ENCODE measurements at places on chromosomes 1 and 21.
A peak's percentile ranks its signal among the peaks of the same experiment; 100 is the strongest.

DNA sequence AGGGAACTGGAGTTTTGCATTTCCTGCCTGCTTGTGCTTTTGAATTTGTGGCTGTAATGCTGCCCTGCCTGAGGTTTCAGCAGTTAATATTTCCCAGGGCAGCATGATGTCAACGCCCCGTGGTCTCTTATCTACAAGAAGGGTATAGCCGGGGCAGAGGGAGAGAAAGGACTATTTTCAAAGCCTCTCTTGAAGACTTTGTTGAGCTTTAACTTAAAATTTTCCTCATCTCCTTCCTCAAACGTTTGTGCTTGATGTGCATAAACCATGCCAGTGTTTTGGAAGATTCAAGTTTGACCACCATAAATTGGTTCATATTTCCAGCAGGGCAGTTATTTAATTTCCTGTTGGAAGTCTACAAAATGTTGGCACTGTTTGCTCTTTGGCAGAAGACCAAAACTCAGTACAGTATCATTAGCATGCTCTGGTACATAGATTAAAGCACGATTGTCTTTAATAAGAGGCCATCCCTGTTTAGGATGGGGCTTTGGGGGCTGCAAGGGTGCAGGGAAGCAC, 43.4 kb downstream of the ROR1 start:
- no peak for DNase-seq

DNA sequence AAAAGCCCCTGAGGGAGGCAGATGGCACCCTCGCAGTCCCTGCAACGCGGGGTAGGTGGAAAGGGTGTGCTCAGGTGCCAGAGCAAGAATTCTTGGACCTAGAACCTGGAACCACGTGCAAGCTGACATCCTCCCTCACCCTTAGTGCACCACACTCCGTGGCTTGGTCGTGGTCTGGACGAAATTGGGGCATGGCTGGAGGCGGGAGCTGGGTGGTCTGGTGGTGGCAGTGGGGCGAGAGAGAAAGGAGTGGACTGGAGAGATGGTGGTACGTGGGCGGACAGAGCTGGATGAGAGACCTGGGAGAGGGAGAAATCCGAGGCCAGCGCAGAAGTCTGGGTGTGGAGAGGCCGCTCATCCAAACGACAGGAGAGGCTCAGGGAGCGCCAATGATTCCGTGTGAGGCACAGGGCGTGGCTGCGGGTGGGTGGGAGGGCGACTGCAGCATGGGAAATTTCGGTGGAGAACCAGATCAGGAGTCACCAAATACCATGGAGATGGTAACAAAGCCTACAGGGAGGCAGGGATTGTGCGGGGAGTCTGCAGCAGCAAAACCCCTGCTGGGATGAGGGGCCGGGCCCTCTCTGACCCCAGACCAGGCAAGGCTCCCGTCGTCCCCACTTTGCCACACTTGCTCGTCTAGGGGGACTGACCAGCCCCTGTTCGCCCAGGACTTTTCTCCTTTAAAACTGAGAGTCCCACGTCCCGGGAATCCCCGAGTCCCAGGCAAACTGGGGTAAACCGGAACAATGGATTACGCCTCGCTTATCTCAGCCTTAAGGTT, 31.9 kb downstream of the CDCP2 start:
- DNase-seq = peak; percentile 27

DNA sequence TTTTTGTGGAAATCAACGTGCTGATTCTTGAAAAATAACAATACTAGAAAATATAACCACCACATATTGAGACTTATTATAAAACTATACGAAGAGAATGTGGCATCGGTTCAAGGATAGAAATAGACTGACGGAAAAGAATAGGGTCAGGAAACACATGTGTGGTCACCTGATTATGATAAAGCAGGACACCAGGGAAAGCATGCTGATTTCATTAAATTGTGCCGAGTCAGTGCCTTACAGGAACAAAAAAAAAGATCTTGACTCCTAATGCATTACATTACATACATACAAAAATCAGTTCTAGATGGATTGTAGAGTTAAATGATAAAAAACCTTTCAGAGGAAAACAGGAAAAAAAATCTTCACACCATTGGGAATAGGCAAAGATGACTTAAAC, 43.5 kb upstream of the SERPINC1 start:
- DNase-seq = peak; percentile 59

DNA sequence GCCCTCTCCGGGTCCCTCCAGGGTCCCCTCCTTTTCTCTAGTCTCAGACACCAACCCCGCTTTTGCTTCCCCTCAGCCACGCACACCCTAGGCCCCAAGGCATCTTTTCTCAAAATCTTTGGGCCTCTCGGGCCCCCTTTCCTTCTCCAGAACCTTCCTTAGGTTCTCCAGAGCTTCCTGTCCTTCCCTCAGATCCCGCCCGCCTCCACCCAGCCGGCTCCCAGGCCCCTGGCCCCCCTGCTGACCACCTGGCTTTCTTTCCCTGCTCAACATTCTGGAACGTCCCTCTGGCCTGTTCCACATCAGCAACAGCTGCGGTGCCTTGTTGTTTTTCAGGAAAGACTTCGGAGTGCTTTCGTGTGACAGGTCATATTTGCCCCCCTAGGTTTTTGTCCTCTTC, 1.2 kb downstream of the ZDHHC18 start:
- no peak for DNase-seq

- DNase-seq = peak; percentile 59
Observed at GRCh38 chr1:94799206-94799605, 21.0 kb upstream of the SLC44A3 start.

- DNase-seq = no peak
Observed at GRCh38 chr21:39313042-39313570, 326 bp downstream of the BRWD1 start.

GRCh38 chr1:152535774-152536173, 21.5 kb downstream of the CRCT1 start:
- no peak for DNase-seq

- DNase-seq = peak; percentile 70
Observed at GRCh38 chr21:28473530-28474220, 519.0 kb downstream of the LTN1 start.

DNA sequence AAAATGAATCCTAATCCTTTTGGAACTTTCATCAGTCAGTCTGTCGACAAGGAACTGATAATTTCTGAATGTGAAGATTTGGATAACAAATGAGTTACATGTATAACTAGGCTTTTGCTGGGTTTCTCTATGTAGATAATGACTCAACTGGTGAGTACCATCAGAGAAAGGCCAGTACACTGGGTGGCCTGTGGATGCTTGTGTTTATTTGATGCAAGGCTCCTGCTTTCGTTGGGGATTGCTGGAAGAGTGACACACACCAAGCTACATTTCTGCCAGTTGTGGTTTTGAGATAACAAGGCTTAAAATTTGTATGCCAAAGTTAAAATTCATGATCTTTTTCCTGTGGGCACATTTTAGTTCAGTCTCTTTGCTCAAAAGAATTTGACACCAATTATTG, 115.7 kb upstream of the UBE2U start:
- DNase-seq = peak; percentile 86

- DNase-seq = no peak
Observed at GRCh38 chr1:84096176-84096575, 47.9 kb upstream of the PRKACB start.

DNA sequence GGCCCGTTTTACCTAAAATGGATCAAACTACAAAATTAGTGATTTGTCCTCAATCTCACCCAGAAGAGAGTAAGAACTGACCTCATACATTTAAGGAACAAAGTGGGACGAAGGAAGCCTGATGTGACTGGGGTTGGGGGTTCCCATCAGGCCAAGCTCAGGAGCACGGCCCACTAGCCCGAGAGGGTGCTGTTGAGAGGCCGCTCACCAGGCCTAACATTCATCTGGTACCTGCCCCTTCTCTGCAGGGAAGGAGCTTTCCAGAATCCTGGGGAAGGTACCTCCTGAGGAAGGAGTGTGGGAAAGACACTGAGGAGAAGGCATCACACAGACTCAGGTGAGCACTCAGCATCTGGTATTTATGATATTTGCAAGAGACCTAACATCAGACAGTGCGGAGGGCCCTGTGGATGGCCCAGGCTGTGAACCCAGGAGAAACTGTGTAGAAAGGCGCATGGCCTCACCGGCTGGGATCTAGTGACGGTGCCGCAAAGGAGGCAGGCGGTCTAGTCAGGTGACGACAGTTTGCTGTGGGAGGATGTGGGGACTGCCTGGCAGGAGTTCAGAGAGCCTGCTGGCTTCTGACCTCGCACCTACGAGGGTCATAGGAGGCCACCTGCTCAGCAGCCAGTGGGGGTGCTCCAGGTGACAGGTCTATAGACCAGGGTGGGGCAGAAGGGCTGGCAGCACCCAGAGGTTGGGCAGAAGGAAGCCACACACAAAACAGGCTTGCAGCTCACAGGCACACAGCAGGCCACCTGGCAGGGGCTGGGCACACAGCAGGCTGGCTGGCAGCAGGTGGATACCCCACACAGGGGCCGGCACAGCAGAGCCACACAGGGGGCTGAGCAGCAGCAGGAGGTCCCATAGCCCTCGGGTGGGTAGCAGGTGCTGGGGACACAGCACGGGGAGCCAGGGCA, 543 bp downstream of the KRTAP12-4 start:
- no peak for DNase-seq

GRCh38 chr1:222995620-222996309, 147.3 kb downstream of the TLR5 start:
- no peak for DNase-seq

DNA sequence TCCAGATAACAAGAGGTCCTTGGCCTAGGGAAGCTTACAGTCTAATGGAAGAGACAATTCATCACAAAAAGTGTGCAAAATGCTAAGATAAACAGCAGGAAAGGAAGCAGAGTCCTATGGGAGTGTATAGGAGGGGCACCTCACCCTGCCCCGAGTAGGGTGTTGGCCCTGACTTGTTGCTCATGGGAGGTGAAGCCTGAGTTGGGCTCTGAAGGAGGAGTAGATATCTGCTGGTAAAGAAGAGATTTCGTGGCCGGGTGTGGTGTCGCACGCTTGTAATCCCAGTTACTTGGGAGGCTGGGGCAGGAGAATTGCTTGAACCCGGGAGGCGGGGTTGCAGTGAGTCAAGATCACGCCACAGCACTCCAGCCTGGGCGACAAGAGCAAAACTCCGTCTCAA, 18.6 kb upstream of the GPR37L1 start:
- no peak for DNase-seq

DNA sequence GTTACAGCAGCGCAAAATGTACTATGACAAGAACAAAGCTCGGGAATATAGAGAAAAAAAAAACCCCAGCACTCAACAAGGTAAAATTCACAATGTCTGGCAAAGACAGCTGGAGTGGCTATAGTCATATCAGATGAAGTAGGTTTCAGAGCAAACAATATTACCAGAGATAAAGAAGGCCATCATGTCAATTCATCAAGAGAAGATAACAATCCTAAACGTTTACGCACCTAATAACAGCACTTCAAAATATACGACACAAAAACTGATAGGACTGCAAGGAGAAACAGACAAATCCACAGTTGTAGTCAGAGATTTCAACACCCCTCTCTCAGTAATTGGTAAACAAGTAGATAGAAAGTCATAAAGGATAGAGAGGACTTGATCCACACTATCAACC, 455.2 kb downstream of the PTPRU start:
- no peak for DNase-seq

DNA sequence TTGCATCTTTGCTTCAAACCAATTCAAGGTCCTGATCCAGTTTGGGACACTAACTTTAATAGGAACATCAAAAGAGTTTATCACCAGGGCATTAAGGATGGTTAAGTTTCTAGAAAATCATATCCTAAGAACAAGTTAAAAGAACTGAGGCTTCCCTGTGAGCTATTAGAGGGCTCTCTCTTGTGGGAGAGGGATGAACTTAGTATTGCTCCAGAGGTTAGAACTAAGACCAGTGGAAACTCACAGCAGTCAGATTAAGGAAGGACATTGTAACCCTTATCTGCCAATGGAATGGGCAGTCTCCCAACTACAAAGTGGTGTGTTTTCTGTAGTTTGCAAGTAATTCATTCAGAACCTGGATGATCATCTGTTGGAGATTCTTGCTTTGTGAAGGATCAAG, 36.8 kb downstream of the UBE2U start:
- peak; percentile 39 for DNase-seq

DNA sequence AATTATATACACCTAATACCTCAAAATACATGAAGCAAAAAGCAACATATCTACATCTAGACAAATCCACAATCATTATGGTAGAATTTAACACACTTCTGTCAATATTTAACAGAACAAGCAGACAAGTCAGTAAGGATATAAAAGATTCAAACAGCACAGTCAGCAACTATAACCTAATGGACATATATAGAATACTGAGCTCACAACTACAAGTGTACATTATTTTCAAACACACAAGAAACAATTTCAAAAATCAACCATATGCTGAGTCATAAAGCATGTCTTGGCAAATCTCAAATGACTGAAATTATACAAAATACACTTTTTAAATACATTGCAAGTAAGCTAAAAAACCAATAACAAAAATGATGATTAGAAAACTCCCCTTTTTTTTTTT, 178.0 kb downstream of the TOMM20 start:
- DNase-seq = no peak

- DNase-seq = no peak
Observed at GRCh38 chr1:47711848-47712492, 274.1 kb downstream of the FOXD2 start.

- peak; percentile 8 for DNase-seq
Observed at GRCh38 chr1:243756529-243756928, 93.5 kb downstream of the AKT3 start.

- DNase-seq = peak; percentile 17
Observed at GRCh38 chr1:225872075-225872430, 10.1 kb downstream of the TMEM63A start.

GRCh38 chr1:15639931-15640330, 22.7 kb downstream of the DDI2 start:
- DNase-seq = no peak

- DNase-seq = no peak
Observed at GRCh38 chr1:193516755-193517388, 330.5 kb upstream of the B3GALT2 start.

GRCh38 chr21:35249636-35250035, 200.5 kb upstream of the RUNX1 start:
- no peak for DNase-seq

DNA sequence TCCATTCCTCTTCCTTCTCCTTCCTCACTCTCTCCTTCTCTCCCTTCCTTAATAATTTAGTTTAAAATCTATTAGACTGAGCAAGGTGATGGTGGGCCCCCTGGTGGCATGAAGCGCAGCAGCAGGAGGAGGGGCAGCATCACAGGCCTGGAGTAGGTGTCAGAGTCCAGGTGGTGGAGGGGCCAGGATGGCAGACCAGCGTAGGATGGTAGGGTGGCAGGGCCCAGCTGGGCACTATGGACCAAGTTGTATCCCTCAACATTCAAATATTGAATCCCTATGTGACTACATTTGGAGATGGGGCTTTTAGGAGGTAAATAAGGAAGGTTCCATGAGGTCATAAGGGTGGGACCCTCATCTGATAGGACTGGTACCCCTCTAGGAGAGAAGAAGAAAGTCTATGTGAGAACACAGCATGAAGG, 61.0 kb downstream of the WDR4 start:
- DNase-seq = peak; percentile 51

DNA sequence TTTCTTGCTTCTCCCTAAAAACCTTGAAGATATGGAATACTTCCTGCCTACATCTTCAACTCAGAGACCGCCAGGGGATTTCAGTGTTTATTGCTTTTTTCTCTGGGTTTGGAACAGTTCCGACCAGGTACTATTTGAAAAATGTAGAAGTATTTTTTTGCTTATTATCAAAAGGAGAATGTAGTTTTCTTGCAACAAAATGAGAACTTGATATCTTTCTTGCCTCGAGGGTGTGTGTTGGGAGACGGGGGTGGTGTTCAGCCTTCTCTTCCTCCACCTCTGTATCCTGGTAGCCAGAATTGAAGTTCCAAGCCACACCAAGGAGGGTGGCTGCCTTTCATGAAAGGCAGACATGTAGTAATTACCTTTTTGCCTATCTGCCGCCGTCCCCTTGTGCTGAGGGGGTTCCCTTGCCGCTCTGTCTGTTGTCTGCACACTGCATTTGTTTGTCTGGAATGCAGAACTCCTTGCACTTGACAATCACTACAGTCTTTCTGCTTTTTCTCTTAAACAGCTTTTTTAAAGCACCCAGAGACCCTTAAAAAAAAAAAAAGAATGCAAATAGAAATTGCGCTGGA, 212.1 kb downstream of the PBX1 start:
- no peak for DNase-seq
